NCI-H1436 treated with DMSO at 0.1 percent for 48 hours (cell line): ENCODE measurements at places on chromosomes 1 and 21.

DNA sequence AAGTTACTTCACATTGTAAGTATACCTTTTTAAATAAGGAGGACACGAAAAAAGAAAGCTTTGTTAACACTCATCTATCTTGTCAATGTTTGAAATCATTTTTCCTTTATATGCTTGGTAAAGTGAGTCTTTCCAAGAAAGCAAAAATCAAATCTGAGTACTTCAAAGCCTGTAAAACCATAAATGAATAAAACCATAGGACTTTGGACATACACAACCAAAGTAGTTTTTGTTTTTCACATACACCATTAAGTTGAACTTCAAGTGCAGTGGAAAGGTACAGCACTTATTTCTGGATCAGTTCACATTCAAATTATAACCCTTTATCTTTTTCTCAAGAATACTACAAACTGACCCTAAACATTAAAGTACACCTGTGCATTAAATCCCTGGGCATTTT, 10.1 kb upstream of the PSMG1 start:
- DNase-seq = no peak

GRCh38 chr21:35938446-35938845, 121.9 kb downstream of the SETD4 start:
- DNase-seq = no peak

- no peak for DNase-seq
Observed at GRCh38 chr21:36709868-36710728, 11.2 kb downstream of the SIM2 start.

- DNase-seq = no peak
Observed at GRCh38 chr1:43994071-43994470, 2.7 kb downstream of the CCDC24 start.

- no peak for DNase-seq
Observed at GRCh38 chr1:216222288-216222687, 201.0 kb downstream of the USH2A start.

DNA sequence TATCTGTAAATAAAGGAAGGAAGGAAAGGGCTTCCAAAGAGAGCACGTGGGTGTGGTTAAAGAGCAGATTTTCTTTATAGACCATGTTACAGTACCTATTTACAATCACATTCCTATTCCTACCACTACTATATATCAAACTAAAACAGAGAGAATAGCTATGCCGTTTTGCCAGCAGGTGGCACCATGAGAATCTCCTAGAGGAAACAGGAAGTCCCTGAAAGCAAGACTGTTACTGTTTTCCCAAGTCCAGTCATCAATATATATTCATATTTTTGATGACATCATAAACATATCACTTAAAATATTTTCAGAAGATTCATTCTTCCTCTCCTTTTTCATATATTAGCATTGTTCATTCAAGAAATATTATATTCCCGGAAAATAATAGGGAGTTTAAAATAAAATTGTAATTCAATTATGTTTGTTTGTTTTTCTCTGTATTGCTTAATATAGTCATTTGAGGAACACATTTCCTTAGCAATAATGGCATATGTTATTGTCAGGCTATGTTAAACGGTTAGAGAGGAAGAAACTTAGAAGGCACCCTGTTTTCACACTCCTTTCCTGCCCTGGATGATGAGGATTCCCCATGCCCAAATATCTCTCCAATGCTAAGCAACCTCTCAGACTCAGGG, 6.6 kb downstream of the CCDC190 start:
- peak; percentile 41 for DNase-seq
